Hematopoietic multipotent progenitor cell treated with erythropoietin and hydrocortisone succinate and interleukin-3 and kit ligand, for 6 days (in vitro differentiated cells): ENCODE measurements at places on chromosomes 1 and 21.

GRCh38 chr1:219120624-219121544 is 52.8 kb upstream of the LYPLAL1 start:
- peak; percentile 33 for DNase-seq

GRCh38 chr1:24294228-24294672 is 24.9 kb upstream of the GRHL3 start:
- DNase-seq, result no peak

- DNase-seq, result no peak
These were observed 34.8 kb downstream of the WDTC1 start for GRCh38 chr1:27269276-27269675.

- DNase-seq, result no peak
These were observed 136.7 kb downstream of the ADSS2 start for GRCh38 chr1:244314921-244315559.

GRCh38 chr1:62389531-62389930 is 47.3 kb upstream of the USP1 start:
- DNase-seq, result no peak

- no peak for DNase-seq
These were observed 285.5 kb downstream of the LRRC40 start for GRCh38 chr1:69919922-69920273.

DNA sequence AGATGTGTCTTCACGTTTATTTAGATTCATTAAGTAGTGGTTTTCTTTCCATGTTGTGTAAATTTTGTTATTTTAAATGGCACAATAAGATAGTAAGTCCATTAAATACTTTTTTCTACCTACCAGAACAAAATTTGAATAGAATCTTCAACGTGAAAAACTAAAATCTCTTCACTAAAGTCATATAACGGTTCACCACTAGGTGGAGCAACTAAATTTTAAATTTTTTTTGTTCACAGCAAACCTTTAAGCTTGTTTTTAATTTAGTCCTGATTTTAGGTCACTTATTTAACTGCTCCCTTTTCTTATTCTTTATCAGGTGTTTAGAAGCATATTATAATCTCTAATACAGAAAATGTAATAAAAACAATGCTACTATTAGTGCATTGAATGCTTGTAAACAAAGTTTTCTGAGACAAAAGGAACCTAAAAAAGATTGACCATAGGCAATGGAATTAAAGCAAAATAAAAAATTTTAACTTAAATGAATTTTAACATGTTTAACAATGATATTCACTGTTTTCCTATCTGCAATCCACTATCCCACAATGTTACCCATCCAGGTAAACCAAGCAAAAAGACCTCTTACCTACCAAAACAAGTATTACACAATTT is 28.3 kb upstream of the PKN2 start:
- DNase-seq, result peak; percentile 71

- DNase-seq, result no peak
These were observed 94.1 kb upstream of the HIVEP3 start for GRCh38 chr1:42012852-42013251.

DNA sequence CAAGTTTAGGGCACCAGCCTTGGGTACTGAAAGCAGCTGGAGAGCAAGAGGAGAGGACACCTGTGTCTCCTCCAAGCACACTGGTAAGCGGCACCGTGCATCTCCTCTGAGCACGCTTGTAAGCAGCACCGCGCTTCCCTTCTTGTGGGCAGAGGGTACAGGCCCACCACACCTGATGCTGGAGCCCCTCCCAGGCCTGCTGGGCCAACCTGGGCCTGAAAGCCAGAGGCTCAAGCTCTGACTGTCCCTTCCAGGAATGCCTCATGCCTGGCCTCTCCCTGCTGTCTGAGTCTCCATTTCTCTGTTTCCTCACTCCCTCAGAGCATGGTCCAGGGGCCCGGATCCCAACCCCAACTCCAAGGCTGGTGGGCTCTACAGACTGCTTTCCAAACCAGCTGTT is 25.9 kb downstream of the DMBX1 start:
- no peak for DNase-seq

- no peak for DNase-seq
These were observed 872 bp downstream of the BRINP2 start for GRCh38 chr1:177171536-177172123.

DNA sequence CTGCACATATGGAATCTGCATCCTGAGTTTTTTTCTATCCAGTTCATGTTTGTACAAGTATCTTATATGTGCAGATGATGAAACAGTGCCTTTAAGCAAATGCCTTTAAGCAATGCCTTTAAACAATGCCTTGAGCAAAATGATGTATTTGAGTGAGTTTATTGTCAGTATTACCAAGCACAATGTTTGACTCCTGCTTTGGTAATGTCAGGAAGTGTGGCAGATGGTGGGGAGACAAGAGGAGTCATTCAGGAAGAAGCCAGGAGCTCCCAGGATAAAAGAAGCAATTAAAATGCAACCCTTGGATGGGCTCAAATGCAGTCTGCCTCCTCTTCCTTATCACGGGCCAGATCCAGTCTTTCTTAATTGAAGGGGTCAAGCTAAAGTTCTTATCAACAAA is 108.7 kb upstream of the KCNJ15 start:
- DNase-seq, result no peak

DNA sequence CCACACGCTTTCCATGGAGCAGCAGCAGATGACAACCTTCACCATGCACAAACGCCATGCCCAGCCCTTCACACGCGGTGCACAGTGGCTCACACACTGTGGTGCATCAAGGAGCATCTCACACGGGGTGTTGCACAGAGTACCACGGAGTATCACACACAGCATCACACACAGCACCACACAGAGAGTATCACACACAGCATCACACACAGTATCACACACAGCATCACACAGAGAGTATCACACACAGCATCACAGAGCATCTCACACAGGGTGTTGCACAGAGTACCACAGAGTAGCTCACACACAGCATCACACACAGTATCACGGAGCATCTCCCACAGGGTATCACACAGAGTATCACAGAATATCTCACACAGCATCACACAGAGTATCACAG is 122.2 kb upstream of the RAB4A start:
- no peak for DNase-seq

- DNase-seq, result peak; percentile 48
These were observed 64.0 kb downstream of the CD46 start for GRCh38 chr1:207815913-207816291.

- no peak for DNase-seq
These were observed 39.9 kb downstream of the STUM start for GRCh38 chr1:226588484-226588883.

- no peak for DNase-seq
These were observed 14.3 kb downstream of the PTAFR start for GRCh38 chr1:28162151-28162550.

- DNase-seq, result peak; percentile 35
These were observed at the start of gene CNIH3 for GRCh38 chr1:224615861-224616755. CNIH3 (plus strand) TSS chr1:224616317; CDS start chr1:224617175, 858 bp downstream.

DNA sequence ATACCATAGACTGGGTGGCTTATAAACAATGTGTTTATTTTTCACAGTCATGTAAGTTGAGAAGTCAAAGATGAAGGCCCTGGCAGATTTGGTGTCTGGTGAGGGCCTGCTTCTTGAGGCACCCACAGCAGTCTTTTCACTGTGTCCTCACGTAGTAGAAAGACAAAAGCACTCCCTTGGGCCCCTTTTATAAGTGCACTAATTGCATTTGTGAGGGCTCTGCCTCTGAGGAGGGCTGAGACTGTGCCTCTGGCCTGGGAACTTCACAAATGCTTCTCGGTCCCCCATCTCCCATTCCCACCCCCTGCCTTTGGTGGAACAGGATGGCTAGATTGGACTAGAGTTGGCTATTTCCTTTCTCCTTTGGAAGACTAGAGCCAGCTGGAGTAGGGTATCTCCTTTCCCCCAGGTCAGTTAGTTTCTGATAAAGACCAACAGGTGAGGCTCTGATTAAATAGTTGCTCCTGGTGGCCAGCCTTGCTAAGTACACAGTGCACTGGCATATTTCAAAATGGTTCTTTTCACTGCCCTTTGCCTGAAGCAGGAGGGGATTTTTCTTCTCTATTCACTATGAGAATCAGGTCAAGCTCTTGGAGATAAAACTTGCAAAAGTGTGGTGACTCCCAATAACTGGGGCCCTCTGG is 82.9 kb downstream of the PLPPR4 start:
- no peak for DNase-seq

DNA sequence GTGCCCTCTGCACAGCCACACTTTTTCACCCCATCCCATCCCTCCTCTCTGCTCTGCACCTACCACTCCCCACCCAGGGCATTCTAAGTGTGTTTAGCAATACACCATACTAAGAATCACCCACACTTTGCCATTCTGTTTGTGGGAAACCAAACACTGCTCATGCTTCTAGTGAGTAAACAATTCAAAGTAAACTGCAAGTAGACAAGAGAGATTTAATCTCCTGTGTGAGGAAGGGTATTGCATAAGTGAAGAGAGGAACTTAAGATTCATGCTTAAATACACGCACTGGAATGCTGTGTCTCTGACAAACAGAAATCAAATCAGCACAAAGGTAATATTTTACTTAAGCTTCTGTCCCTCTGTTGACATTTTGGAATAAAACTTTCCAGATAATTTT is 4.8 kb upstream of the EDARADD start:
- peak; percentile 49 for DNase-seq

DNA sequence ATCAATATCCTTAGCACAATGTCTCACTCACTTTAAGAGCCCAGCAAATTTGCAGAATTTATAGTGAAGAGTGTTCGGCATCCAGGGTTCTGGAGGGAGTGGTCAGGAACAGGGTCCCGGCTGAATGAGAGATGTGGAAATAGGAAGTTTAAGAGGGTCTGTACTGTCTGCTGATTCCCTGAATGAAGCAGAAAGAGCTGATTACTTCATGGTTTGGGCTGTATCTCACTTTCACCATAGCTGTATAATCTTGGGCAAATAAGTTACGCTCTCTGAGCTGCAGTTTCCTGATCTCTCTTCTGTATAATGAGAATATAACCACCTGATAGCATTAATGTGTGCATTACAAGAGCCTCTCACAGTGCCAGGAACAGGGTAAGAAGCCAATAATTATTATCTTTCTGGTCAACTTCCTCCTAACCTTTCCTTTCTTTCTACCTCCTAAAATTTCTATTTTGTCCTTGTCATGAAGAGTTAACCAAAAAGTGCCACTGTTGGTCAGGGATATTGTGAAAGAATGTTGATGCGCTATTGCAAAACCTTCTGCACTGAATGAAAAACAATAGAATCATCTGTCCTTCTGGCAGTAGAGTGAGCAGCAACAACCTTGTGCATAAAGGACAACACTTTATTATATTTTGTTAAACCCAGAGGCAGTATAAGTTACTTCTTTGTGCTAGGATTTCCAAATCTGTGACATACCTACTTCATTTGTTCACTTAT is 14.7 kb upstream of the PTGFR start:
- DNase-seq, result peak; percentile 4

DNA sequence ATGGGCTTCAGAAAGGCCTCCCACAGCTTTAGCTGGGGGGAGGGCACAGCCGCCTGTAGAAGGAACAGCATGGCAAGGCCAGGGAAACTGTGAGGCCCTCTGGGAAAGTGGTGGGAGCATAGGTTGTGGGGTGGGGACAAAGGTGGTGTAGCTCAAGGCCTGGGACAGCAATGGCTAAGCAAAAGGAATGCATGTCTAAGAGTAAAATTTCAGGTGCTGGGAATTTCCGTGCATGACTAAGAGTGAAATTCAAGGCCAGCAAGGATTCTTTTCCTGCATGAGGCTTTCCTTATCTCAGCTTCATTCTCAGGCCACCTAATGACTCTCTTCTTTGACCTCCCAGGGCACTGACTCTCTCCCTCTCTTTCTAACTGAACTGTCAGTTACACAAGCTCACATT is 86.5 kb upstream of the WNT4 start:
- DNase-seq, result no peak

- no peak for DNase-seq
These were observed 16.1 kb upstream of the CLDN8 start for GRCh38 chr21:30232011-30232410.

GRCh38 chr1:46862348-46862747 is 63.5 kb downstream of the CYP4B1 start:
- DNase-seq, result no peak

GRCh38 chr21:16307256-16307655 is 577.5 kb downstream of the USP25 start:
- DNase-seq, result no peak

DNA sequence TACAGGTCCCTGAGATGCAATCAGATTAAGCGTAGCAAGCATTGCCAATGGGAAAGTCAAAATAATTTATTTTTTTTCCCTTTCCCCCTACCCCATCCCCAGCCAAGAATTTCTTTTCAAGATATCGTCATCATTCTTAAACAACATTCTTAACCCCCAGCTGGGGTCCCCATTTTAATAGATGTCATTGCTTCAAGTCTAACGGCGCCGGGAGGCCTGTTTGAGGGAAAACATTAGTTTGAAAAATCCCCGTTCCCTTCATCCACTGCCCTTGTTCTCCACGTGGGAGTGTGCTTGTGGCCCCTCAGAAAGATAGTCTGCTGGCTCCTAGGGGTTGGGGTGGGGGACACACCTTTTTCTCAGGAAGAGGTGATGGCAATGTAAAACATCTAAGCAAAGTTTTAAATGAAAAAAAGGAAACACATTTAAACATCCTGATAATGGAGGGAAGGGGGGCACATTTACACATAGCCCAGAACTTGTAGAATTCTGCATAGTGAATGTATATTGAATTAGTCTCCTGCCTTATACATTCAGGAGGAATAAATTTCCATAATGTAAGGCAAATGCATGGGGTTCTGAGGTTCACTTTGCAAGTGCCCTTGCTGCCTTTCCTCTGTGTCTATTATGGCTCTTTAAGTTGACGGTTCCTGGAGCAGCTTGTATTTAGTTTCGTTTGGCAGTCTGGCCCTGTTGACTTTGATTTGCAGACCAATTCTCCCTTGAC is 6.8 kb downstream of the TRNP1 start:
- DNase-seq, result no peak

GRCh38 chr1:114149211-114149610 is 4.5 kb downstream of the SYT6 start:
- DNase-seq, result no peak

DNA sequence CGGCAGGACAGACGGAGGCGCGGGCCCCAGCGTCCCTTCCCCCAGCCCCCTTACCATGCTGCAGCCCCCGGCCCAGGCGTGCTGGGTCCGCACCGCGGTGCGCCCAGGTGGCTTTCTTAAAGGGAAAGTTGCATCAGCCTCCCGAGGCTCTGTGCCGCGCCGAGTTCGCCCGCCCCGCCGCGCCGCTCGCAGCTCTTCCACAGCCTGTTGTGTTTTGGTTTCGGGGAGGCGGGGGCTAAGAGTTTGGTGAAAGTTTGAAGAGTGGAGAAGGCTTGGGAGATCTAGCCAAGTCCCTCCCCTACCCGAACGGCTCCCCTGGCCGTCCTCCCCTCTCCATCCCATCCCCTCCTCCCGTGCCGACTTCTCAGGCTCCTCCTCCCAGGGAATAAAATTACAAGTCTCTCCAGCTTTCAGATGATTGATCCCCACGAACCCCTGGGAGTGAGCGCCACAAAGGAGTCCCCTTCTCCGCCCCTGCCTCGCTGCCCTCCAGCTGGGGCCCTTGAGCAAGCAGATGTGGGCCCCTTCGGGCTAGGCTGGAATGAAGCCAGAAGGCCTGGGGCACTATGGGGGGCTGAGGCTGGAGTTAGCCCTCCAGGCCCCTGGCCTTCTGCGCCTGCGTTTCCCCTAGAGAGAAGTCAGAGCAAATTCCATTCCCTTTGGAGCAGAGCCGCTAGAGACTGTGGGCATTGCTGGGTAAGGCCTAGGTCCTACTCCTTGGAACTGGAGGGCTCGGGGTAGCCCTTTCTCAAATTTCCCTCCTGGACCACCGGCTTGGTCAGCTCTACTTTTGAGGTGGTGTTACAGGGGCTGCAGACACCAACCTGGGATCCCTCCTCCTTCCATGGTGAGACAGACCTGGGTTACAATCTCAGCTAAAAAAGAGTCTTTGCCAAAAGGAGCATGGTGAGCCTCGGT is at the start of gene SLC6A9:
Gene SLC6A9, minus strand, starts transcription at position 211 of the 918 bp plus-strand sequence. CDS start 7,185 bp downstream, outside the sequence.
- peak; percentile 76 for DNase-seq

GRCh38 chr1:46372431-46372830 is 21.7 kb upstream of the FAAH start:
- no peak for DNase-seq

GRCh38 chr1:172105230-172105629 is 263.9 kb downstream of the DNM3 start:
- no peak for DNase-seq
